MV-4-11 (cell line): ENCODE measurements at places on chromosomes 7 and 10.

DNA sequence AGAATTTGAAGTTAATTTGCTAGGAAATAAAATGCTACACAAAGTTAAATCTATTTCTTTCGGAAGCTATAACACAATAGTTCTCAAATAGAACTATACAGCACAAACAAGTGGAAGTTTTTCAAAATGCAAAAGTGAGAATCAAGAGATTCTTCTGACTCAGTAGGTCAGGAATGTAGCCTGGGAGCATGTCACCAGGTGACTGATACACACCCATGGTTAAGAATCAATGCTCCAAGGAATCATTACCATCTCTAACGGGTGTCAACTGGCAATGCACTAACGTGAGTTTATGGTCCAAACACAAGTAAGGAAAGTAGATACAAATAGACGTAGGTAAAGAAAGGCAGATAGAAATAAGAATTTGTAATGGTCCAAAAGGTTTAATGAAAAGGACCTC, 170.5 kb downstream of the SRPK2 start:
- DNase-seq, result no peak

DNA sequence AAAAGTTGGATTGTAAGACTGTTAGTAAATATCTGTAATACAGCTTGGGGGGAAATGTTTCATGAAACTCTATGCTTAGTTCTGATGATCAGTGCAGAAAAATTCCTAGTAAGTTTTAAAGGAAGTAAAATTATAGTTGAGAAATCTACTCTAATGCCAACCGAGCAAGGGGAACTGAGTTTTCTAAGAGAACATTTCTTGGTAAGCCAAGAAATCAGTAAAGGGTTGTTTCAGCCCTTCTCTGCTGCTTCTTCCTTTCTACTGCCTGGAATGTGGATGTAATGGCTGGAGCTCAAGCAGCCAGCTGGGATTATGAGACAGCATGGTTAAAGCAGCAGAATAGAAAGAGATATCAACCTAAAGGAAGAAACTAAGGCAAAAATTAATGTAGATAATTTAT, 15.9 kb upstream of the AKR1B1 start:
- peak; percentile 53 for DNase-seq

DNA sequence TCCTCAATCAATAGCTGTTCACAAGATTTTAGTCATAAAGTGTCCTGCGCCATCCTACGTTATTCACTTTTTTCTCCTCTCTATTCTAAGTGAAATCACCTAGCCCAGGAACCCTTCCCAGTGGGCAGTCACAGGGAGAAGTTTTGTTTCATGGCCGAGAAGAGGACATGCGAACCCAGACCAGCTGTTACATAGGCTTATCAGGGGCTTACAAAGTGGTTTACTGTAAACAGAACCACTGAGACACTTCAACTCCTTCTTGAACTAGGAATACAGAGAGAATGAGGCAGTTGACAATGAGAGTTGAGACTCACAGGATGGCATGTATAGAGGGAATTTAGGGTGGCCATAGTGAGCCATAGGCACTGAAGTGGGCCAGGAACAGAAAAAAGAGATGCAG, 246.9 kb upstream of the GLI3 start:
- no peak for DNase-seq

GRCh38 chr7:53325061-53325460, 289.6 kb downstream of the POM121L12 start:
- no peak for DNase-seq

DNA sequence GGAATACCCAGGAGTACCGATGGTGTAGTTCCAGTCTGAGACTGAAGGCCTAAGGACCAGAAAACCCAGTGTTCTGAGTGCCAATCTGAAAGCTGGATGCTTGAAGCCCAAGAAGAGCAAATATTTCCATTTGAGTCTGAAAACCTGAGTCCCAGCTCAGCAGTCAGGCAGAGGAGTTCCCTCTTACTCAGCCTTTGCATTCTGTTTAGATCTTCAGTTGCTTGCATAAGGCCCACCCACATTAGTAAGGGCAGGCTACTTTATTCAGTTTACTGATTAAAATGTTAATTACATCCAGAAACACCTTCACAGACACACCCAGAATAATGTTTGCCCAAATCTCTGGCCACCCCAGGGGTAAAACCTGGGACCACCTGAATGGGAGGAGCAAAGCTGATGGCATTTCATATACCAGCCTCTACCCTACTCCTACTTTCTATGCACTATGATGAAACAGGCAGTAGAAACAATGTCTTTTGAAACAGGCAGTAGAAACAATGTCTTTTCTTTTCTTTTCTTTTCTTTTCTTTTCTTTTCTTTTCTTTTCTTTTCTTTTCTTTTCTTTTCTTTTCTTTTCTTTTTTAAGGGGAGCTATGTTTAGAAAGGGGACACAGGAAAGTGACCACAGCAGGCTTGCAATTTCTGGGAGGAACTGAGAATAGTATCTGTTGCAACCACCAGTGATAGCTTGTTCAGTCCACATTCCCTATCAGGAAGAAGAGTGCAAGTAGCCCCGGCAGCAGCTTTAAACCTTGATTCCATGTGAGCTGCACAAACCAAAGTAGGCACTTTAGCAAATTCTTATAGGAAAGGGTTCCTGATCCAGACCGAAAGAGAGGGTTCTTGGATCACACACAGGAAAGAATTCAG, 30.6 kb downstream of the FAM237B start:
- DNase-seq, result peak; percentile 79

DNA sequence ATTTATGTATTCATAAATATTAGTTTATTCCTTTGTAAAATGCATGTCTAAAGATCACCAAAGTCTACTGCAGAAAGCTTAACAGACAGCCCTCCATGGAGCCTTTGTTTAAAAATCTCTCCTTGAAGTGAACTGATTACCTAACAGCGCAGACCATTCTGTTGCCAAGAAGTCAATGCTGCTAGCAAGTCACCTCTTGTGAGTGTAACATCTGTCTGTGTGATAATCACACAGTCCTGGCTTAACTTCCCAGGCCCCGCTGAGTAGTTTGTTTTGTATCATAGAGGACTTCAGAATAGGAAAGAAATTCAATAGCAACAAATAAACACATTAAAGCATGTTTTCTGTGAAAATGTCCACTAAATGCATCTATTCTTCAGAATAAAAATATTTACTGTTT, 435.3 kb upstream of the IGFBP3 start:
- no peak for DNase-seq

DNA sequence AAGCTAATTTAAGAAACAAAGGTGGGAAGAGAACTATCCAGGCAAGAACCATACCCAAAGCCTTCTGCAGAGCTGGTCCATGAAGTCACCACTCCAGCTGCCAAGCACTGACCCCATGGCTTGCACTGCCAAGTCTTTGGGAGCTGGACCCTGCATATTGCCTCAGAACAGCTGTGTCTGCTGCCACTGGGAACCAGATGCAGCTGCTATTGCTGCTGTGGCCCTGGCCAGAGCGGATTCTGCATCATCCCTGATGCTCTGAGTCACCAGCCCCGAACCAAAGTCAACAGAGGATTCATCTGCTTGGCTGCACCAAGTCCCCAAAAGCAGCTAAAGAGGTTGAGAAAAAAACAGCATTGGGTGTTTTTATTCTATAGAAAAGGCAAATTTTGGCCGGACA, 39.2 kb upstream of the GSAP start:
- peak; percentile 46 for DNase-seq

DNA sequence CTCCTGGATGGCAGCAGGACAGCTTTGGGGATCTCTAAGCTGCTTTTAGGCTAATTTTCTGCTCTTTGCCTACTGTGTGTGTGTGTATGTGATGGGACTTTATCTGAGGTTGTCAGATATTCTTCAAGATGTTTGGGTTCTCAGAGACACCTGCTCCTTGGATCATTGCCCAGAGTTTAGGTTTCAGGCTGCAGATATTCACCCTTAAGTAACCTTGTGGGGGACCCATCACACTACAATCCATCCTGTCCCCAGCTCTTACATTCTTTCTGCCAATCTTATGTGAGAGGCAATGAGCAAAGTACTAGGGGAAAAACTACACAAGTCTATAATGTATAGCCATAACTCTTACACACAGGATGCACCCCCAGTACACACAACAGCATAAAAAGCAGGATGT, 263.0 kb upstream of the ZWINT start:
- DNase-seq, result no peak
